HTR-8/SVneo (cell line): ENCODE measurements at places on chromosomes 4 and X.

DNA sequence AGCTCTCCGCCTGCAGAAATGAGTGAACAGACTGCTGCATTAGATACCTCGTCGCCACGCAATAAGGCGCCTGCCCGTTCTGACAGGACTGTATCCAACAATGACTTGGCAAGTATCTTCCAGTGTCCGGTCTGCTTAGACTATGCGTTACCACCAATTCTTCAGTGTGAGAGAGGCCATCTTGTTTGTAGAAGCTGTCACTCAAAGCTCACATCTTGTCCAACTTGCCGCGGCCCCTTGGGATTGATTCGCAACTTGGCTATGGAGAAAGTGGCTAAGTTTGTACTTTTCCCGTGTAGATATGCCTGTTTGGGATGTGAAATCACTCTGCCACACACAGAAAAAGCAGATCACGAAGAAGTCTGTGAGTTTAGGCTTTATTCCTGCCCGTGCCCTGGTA, 172.0 kb upstream of the MAGEB16 start:
- no peak for DNase-seq

DNA sequence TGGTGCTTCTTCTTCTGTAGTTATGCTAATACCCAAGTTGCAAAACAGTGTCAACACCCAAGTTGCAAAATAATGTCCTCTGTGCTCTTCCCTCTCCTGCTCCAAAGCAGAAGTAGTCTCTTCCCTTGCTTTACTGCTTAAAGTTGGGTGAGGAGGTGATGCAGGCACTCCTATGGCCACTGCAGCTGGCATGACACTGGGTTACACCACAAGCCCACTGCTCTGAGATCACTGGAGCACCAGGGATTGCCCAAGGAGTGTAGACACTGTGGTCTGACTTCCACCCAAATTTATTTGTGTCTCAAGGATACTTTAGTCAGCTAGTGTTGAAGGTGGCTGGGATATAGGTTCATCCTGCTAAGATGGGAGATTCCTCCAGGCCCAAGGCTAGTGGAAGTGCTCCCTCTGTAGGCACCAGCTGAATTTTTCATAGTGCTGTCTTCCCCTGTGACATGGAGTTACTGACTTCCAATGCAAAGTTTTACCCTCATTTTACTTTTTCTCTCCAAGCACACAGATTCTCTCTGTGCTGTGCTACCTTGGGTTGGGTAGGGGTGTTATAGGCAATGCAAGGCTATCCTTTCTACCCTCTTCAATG, 196.2 kb upstream of the TENT5D start:
- no peak for DNase-seq

GRCh38 chr4:993111-994029, at the start of gene SLC26A1:
SLC26A1 (minus strand) TSS chr4:993404; CDS start chr4:991703, 1,701 bp downstream.
- no peak for DNase-seq

DNA sequence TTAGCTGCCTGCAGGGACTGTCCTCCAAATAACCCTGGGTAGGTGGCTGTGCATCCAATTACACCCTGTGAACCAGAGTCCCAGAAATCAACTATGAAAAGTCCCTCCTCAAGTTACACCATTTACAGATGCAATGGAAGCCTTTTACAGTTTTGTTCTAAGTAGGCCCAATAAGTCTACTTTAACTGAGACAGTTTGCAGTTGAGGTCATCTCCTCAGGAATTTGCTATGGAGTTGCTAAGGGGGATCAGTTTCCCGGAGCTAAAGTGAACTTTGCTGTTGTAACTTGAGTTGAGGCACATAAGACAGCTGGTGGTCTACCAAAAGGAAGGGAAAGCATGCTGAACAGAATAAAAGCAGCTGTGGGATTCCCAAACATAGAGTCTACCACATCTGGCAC, 121.6 kb upstream of the STK26 start:
- DNase-seq, result no peak

- DNase-seq, result no peak
Observed at GRCh38 chr4:59161249-59161648, 2038.9 kb upstream of the ADGRL3 start.

DNA sequence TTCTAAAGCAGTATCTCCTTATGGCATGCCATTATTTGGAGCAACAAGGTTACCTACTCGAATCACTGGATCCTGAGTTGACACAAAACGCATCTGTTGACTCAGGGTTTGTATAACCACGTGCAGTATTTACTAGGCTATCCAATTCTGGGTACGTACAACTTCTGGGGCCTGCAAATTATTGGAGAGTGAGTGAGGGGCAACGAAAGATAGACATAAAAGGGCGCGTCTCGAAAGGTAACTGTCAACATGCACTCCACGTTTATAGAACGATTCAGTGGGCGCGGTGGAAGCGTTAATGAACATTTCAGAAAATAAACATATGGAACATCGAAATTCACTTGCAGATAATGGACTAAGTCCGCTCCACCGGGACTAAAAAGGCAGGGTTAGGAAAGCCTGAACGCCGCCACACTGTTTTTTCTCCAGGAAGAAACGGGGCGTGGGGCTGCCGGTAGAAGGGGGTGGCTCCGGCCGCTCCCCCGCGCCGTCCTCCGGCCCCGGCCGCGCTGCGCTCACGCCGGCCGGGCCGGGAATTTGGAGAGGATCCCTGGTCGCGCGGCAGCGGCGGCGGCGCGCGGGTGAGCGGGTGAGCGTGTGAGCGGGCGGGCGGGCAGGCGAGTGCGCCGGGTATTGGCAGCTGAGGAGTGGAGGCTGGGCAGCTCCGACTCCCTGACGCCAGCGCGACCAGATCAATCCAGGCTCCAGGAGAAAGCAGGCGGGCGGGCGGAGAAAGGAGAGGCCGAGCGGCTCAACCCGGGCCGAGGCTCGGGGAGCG, at the start of gene SMAD1:
Gene SMAD1 (plus strand): TSS at position 690 of the 778 bp plus-strand sequence. CDS start 32,761 bp downstream, outside the sequence.
- peak; percentile 54 for DNase-seq

DNA sequence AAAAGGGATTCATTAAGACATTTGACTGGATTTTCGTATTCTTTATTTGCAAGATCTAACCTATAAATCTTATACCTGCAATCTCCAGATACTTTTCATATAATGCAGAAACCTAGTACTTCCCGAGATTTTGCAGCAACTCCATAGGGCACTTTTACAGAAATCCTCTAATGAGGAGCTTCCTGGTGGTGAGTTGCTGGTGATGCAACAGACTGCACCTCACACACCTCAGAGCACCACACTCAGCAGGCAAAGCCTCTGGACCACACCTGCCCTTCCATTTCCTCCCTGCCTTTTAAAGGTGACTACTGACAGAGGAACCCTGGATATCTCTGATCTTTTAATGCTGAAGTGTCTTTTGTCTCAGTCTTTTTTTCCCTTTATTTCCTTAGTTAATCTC, 289.4 kb downstream of the TRAM1L1 start:
- no peak for DNase-seq
